NCI-H1436 treated with DMSO at 0.1 percent for 48 hours (cell line): ENCODE measurements at places on chromosomes 12 and 14.
A peak's percentile ranks its signal among the peaks of the same experiment; 100 is the strongest.

- DNase-seq = no peak
Observed at GRCh38 chr12:76883151-76883550, 4.3 kb upstream of the CSRP2 start.

- DNase-seq = no peak
Observed at GRCh38 chr12:46386877-46387629, 14.5 kb upstream of the SLC38A2 start.

DNA sequence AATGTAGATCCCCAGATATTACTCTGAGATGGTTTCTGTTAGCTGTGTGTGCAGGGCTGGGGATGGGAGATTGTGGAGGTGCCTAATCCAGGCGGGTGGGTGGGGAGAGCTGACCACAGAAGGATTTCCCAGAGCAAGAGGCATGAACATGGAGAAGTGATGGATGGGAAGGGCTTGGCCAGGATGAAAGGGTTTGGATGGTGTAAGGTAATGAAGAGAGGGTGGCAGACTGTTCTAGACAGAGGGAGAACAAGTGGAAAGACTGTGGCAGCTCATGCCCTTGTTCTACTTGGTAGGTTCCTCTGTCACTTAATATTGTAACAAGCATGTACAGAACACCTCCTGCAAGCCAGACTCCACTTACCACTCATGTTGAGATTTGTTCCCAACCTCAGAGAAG, 187.8 kb downstream of the NPAS3 start:
- no peak for DNase-seq

DNA sequence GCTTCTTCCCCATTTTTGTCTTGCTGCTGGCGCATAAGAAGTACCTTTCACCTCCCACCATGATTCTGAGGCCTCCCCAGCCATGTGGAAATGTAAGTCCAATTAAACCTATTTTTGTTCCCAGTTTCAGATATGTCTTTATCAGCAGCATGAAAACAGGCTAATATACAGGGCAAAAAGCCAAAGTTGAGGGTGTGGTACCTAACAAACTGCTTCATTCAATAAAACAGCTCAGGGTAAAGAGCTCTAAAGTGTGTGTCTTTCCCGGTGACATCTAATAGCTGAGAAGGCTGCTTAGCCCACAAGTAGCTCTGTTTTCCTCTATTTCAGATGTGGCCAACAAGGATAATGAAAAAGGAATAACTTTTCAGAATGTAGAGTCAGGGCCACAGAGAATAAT, 76.7 kb upstream of the SLC8A3 start:
- no peak for DNase-seq

GRCh38 chr12:68349921-68350606, 17.9 kb upstream of the MDM1 start:
- DNase-seq = peak; percentile 99

DNA sequence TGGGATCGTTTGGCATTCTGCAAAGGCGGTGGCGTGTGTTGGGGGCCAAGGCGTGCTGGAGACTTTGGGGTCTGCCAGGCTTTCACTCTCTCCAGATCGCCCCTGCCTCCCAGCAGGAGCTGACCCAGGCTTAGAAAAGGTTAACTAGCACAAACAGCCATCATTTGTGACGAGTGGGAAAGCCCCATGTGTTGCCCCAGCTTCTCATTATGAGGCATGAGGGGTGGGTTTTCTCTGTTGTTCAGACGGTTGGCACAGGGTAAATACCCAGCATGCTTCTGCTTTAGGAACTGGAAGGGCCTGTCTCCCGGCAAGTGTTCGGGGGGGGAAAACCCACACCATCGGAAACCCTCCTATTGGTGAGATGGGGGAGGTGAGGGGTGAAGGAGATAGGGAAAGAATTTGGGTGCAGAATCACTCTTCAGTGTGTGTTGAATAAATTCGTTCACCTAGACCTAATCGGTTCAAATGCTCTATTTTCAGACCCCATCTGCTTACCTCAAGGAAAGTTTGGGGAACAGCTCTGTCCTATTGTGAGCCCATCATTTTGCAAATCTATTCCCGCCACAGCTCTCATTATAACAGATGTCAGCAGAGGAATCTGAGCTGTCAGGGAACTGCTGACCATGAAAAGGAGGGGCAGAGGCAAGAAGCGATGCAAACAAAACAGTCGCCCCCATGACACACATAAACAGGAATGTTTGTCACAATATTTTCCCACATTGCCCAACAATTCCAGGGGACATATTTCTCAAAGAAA, 34.7 kb upstream of the C12orf42 start:
- no peak for DNase-seq

- no peak for DNase-seq
Observed at GRCh38 chr12:121792607-121793439, 665 bp downstream of the RHOF start.

DNA sequence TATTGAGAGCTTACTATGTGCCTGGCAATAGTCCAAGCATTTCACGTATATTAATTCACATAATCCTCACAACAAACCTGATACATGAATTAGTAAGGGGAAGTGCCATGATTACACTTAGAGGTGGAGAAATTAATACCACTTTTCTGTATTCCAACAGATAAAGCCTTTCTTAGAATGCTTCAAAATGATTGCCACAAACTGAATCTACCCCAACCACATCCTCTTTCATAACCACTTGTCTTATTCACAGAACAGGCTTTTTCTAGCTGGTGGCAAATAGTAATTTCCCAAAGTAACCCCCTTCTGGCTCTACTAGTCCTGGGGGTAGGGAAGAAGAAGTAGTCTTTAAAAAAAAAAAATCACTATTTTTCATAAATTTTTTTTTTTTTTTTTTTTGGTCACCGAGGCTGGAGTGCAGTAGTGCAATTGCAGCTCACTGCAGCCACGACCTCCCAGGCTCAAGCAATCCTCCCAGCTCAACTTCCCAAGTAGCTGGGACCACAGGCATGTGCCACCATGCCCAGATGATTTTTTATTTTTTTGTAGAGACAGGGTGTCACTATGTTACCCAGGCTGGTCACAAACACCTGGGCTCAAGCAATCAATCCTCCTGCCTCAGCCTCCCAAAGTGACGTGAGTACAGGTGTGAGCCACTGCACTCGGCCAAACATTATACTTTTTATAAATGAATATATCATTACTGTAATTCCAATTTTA, 59.0 kb upstream of the ARID2 start:
- no peak for DNase-seq

DNA sequence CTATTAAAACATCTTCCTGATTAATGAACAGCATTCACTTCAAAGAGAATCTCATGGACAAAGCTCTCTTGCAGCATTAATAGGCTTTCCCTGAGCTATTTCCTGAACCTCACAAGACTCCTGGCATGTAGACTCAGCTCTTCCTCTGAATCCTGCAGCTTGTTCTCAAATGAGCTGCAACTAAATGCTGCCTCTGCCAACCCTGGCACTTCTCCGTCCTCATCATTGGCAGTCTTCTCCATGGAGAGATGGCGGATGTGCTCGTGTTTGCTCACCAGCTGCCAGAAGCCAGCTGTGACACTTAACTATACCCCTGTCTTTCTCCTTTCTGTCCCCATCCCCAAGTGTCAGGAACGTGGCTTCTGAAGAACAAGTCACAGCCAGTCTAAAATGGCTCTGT, 232.1 kb downstream of the FOXN3 start:
- no peak for DNase-seq

GRCh38 chr12:129870796-129871195, 33.0 kb downstream of the TMEM132D start:
- no peak for DNase-seq

- no peak for DNase-seq
Observed at GRCh38 chr12:124411281-124411878, 116.5 kb downstream of the RFLNA start.

DNA sequence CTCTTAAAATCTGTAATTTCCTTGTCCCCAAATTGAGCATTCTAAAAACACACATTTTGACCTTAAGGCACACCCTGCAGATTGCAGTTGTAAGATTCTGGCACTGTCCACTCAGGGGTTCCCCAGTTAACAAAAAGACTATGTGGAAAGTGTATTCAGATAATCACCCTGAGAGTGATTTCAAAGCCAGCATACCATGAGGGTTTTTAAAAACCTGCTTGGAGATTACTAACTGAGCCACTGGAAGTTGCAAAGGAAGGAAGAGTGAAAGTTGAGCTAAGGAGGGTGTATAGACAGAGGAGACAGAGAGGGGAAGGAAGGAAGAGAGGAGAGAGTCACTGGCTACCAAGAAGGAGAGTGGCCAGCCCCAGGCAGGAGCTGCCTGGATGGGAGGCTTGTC, 82.6 kb downstream of the EML1 start:
- DNase-seq = no peak

DNA sequence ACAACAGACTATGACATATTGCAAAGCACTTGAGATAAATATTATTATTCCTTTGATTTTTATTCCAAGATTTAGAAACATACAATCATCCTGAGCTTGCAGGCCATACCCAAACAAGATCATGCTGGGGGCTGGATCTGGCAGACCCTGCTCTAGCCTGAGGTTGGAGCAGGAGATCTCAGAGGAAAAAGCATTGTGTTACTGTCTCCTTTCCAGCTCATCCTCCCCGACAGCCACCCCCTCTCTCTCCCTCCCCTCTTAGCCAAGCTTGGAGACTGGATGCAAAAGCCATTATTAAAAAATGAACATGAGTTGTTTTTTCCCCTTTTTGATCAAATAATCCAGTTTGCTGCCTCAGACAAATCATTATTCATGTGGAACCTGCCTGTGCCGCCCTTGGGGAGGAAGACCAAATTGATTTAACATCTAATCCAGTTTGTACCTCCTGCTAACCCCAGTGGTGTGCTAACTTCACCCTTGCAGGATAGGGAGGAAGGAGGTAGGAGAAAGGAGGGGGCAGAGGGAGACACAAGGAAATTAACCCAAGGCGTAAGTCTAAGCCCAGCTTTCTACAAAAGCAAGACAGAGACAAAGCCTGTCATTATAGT, 565.8 kb upstream of the TBX3 start:
- DNase-seq = no peak

- DNase-seq = no peak
Observed at GRCh38 chr12:104850781-104851180, 107.3 kb downstream of the SLC41A2 start.

DNA sequence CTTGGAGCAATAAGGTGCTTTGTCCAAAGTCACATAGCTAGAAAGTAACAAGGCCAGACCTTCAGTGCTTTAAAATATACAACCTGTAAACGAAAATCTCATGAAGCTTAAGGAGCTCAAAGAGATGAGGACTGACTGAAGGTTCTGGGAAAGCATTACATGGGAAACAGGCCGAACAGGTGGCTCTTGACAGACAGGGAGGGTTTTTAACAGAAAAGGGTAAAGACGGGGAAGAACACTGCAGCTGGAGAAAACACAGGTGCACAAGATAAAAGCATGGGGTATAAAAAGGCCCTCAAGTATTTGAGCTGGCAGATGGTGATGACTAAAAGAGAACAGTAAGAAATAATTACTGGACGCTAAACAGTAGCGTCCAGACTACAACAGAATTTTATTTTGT, 257.2 kb downstream of the NELL2 start:
- peak; percentile 51 for DNase-seq

DNA sequence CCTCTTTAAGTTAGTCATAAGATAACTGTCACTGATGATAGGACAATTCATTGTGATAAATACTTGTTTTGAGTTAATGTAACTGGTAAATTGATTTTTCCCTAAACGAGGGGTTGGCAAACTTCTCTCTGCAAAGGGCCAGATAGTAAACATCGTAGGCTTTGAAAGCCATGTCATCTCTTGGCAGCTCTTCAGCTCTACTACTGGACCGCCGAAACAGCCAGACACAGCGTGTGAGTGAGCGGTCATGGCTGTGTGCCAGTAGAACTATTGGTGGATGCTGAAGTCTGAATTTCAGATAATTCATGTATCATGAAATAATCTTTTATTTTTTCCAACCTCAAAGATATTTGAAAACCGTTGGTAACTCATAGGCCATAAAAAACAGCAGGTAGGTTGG, 9.9 kb downstream of the PIWIL1 start:
- DNase-seq = no peak

DNA sequence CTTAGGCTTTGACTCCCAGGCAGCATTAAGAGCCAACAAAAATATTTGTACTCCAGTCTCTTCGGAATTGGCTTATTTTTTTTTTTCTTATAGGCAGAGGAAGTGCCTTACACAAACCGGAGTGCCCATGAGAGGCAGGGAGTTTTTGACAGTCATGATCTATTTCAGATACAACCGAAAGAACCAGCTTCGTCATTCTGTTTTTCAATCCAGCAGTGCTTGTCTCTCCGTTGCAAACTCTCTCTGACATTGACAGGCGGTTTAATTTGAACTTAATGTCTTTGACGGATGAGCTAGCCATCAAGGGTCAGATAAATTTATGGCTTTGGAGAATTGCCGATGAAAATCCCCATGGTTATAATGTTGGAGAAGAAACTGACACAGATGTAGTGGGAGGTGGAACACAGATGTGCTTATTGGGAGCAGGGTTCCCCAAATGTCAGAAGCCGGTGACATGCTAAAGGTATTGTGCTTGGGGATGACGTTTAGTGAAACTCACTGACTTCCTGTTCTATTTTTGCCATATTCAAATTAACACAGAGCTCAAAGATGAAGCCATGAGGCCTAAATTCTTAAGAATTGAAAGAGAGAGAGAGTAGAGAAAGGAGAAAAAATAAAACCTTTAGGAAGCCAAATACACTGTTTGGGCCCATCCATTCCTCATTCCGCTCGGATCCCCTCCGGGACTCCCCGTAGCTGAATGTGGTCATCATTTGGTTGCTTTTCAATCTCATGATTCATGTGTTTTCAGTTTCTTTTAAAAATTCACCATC, 59.7 kb downstream of the PLXNC1 start:
- DNase-seq = no peak

DNA sequence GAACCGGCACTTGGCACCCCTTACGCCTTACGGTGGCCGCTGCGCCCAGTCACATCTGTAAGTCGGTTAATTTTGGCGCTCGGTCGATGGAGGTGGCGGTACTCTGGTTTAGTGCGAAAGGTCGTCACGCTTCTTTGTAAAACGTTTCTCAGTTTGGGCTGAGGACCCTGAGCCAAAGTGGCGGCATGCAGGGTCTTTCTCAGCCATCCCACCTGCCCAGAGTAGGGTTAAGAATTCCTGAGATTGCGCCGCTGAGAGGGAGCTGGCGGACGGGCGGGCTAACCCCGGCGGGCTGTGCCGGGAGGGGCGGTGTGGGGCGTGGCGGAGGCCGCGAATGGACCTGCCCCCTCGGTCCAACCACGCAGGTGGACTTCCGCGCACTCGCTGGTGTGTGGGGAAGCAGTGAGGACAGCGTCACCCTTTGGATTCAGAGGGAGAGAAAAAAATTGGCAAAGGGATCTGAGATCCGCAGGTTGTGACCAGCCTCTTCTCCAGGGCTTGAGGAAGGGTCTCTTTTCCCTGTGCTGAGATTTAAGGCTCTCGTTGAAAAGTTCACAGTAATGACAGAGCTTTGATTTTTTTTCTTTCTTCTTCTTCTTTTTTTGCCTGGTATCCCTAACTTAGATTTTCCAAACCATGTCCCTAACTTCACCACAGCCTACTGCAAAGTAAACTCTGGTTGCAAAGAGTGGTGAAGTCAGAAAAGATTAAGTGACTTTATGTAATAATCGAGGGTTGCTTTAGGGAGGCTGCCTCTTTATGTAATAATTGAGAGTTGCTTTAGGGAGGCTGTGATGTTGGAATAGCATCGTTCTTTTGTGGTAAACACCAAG, 602 bp upstream of the FBXO33 start:
- DNase-seq = peak; percentile 90

- no peak for DNase-seq
Observed at GRCh38 chr12:69645031-69645430, 34.3 kb upstream of the LRRC10 start.

GRCh38 chr14:23385642-23386265, 8.9 kb downstream of the CMTM5 start:
- no peak for DNase-seq
